NCI-H510A treated with DMSO at 0.1 percent for 48 hours (cell line): ENCODE measurements at places on chromosomes 1 and 21.
A peak's percentile ranks its signal among the peaks of the same experiment; 100 is the strongest.

- no peak for DNase-seq
These were observed 90.0 kb downstream of the HFM1 start for GRCh38 chr1:91314643-91315042.

- DNase-seq, result peak; percentile 81
These were observed 2.0 kb downstream of the GFI1 start for GRCh38 chr1:92484472-92485380.

GRCh38 chr1:5996641-5997270 is 4.5 kb upstream of the NPHP4 start:
- no peak for DNase-seq

DNA sequence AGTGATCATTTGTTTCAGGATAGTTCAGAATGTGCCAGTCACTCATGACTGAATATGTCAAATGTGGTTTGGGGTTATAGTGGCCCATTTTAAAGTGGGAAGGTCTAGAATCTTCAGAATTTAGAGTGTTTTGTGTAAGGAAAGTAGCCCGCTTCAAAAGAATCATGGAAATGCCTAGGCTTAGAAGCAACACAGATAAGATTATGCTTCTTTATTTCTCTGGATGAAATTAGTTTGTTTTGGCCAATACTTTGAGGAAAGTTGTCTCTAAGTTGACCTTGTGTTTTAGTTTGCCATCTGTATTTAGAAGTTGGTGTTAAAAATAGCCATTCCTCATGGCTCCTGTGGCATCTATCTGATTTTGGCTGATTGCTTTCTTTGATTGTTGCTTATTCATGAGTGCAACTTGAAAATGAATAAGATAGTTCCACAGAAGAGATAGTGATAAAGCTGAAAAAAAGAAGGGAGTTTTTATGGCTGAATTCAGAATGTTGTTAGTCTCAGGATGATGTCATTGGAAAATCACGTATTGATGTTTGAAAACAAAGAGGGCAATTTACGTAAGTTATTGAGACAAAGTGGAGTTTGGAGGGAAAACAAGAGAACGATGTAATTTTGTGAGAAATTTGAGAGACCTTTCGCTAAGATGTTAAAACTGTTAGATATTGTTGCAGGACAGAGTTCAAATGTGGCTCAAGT is 71.9 kb downstream of the PLA2G4A start:
- DNase-seq, result no peak

GRCh38 chr1:41742219-41742618 is 176.5 kb downstream of the HIVEP3 start:
- peak; percentile 93 for DNase-seq
